ENCODE measurements at places on chromosomes 12 and 14.

DNA sequence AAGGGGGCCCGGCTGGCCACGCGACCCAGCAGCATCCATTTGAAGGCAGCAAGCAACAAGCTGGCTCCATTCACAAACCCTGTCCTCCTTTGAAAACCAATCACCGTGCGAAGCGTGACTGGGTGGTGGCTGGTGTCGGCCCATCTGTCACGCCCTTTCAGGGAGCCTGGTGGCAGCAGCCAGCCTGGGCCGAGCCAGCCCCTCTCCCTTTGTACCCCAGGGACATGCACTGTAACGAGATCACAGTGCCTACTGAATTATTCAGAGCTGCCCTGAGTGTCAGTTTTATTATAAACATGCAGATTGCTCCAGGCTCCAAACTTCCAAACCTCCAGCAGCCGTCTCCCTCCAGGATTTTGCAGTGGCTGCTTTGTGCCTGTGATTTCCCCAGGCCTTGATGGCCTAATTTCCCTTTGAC is 22.3 kb upstream of the CTDSP2 start:
- DNase-seq, result peak; percentile 61

GRCh38 chr12:112992541-112993398 is 14.5 kb downstream of the OAS2 start:
- peak; percentile 57 for DNase-seq

DNA sequence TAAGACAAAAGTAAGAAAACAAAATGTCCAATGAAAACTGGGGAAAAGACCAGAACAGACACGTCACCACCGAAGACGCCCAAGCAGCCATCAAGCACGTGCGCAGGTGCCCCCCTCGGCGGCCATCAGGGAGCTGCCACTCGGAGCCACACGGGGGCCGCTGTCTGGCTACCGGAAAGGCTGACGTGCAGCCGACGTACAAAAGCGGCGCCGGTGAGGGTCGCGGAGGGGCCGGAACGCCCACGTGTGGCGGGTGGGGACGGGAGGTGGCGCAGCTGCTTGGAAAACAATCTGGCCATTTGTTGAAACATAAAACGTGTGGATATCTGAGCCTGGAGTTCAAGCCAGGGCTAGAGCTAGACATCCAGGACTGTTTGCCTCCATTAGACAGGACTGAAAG is 60.7 kb downstream of the GALNT9 start:
- no peak for DNase-seq

DNA sequence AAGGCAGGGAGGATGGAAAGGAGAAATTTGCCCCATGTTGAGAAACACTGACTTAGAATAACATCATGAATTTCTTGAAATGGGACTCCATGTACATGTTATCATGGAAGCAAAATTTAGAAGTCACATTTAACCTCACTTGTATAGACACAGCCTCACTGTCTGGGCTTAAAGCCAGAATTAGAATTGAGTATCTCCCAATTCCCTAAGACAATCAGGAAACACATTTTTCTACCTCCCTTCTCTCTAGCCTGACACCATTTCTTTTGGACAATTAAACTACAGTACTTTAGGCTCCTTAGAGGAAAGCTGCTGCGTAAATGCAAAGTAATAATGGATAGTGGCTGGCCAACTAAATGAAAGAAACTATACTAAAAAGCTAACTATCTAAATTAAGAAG is 795.5 kb downstream of the C12orf50 start:
- no peak for DNase-seq

- no peak for DNase-seq
These were observed 26.5 kb upstream of the TTC7B start for GRCh38 chr14:90842726-90843125.

- no peak for DNase-seq
These were observed 166.3 kb downstream of the KIF26A start for GRCh38 chr14:104304451-104305351.

- no peak for DNase-seq
These were observed 32.5 kb downstream of the FBXO34 start for GRCh38 chr14:55303691-55304145.

GRCh38 chr14:65211341-65211987 is 109.1 kb upstream of the MAX start:
- no peak for DNase-seq

DNA sequence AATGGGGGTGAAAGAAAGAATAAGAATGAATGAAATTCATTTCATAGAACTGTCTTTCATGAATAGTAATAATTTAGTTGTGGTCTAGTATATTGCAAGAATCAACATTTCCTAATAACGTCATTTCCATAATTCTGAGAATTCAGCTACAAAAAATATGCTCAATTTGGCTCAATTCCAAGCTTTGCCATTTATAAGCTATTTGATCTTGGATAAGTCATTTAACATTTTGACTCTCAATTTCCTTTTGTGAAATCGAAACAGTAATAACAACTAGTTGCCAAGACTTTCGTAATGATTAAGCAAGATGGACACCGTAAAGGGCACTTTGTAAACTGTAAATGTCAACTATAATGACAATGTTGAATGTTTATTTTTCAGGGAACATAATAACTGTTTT is 18.1 kb downstream of the NOS1 start:
- DNase-seq, result no peak

- DNase-seq, result no peak
These were observed 16.0 kb upstream of the EIF5 start for GRCh38 chr14:103317976-103318580.

GRCh38 chr12:62268956-62269355 is 8.8 kb downstream of the USP15 start:
- DNase-seq, result no peak

- DNase-seq, result peak; percentile 79
These were observed 267.4 kb upstream of the HMGA2 start for GRCh38 chr12:65556676-65557437.

GRCh38 chr14:99320105-99320572 is 48.1 kb upstream of the BCL11B start:
- peak; percentile 65 for DNase-seq

DNA sequence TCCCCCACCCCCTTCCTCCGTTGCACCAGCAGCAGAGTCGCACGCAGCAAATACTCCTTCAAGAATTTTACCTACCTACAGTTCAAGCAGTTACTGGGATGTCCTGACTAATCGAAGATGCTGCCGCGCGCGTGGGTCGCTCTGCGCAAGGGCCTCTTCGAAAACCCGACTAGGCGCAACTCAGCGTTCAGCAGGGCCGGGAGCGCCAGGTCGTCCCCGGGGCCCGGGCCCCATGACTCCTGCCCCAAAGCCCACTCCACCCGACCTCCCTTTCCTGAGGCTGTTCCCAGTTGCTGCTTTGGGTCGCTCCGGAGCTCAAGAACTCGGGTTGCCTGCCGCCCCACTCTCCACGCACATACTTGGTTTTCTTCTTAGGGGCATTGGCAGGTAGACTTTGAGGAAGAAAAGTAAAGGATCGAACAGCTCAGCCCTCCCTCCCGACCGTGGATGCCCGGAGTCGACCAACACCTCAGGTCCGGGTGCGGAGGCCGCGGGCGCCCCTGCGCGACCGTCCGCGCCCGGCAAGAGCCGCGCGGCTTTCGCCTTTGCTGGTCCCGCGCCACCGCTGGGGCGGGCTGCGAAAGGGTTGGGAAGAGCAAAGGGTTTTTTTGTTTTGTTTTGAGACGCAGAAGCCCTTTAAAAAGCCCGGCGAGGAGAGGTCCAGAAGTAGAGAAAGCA is 1.9 kb downstream of the BMP4 start:
- DNase-seq, result peak; percentile 40

GRCh38 chr12:38465020-38465419 is 148.4 kb downstream of the ALG10B start:
- DNase-seq, result no peak

GRCh38 chr12:71438670-71439361 is 782 bp upstream of the LGR5 start:
- DNase-seq, result no peak

GRCh38 chr14:81192594-81192993 is 28.2 kb downstream of the GTF2A1 start:
- no peak for DNase-seq

- no peak for DNase-seq
These were observed 16.5 kb downstream of the APPL2 start for GRCh38 chr12:105219261-105220028.

GRCh38 chr14:64782196-64782595 is 78.0 kb downstream of the PLEKHG3 start:
- DNase-seq, result no peak

- no peak for DNase-seq
These were observed 102.0 kb downstream of the HMGA2 start for GRCh38 chr12:65926119-65926908.

GRCh38 chr14:43169722-43170121 is 1337.4 kb downstream of the FSCB start:
- DNase-seq, result no peak

DNA sequence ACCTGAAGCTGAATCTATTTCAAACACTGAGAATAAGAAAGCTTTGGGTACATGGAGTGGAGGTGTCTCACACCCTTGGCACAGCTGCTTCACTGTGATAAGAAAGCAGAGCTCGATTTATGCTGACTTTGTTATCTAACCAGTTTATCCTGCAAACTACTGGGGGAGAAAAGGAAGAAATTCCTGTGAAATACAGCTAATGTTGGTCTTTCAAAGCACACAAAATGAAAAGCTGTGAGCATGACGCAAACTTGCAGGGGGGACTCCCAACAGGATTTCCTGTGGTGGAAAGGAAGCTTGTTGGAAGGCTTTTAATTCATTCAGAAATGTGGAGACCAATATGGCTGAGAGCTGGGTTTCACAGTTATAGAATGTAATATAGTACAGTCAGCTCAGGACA is 53.4 kb downstream of the SRGAP1 start:
- DNase-seq, result no peak

GRCh38 chr14:55418411-55418810 is 6.8 kb upstream of the ATG14 start:
- DNase-seq, result no peak

- DNase-seq, result no peak
These were observed 76.1 kb downstream of the RBM19 start for GRCh38 chr12:113889891-113890581.

GRCh38 chr12:2893007-2893406 is 2.3 kb downstream of the TULP3 start:
- no peak for DNase-seq

DNA sequence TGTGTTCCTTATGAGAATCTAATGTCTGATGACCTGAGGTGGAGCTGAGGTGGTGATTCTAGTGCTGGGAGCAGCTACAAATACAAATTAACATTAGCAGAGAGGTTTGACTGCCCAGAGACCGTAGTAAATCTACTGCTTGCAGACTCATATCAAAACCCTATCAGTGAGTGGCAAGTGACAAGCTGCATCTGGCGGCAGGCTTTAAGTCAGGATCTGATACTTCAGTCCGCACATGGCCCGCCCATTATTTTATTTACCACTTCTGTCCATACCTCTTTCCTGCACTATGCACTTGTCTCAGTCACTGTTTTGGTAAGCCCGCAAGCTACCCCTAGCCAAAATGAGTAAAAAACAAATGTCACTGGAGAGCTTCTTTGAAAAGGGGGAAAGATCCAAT is 11.4 kb downstream of the CEP128 start:
- DNase-seq, result no peak

DNA sequence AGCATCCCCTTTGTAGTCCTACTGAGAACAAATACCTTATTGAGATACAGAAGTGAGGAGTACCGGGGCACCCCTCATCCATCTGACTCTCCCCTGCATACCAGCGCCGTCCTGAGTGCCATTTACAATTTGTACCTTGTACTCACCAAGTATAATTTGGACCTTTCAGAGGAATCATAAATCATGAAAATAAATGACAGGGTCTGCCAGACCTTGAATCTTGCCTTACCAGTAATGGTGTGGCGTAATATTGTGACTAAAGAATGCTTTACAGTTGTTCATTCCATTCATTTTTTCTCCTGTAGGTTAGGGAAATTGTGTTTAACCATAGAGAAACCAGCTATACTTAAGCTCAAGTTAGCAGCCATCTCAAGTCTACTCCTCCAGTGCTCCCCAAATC is 243.7 kb upstream of the RGS6 start:
- DNase-seq, result no peak

DNA sequence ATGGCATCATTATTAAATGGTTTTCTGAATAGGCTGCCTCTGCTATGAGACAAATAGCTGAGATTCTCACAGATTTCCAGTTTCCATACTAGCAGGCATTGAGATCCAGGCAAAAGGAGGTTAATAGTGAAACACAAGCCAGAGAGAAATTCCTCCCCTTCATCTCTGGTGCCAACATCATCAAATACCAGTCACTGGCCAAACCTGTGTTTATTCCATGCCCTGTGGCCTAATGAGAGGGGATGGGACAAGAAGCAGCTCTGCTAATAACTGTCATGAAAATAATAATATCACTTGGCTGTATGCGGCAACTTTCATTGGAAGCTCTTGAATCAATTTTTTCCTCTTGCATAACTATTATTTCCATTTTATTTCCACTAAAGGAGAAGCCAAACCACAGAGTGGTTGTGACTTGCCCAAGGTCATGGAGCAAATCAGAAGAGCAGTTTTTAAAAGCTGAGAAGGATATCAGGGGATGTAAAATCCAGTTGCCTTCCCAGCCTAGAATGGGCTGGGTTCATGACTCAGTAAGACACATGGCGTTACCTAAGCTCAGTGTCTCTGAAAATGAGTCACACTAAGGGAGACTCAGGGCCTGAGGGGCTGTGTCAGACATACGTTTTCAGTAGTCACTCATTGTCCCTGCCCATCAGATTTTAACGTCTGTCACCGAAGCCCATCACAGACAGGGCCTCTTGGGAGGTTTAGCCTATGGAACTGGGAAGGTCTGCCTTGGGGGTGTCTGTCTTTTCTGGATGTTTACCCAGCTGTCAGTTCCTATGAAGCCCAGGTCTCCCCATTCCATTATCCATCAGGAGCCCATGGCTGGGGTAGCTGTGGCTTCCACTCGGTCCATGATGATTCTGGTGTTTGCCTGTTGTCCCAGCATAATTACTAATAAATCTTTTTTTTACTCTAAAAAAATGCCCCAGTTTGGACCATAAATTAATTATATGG is 208.8 kb upstream of the EEA1 start:
- DNase-seq, result no peak

GRCh38 chr12:26939953-26940352 is 1.7 kb downstream of the FGFR1OP2 start:
- no peak for DNase-seq

DNA sequence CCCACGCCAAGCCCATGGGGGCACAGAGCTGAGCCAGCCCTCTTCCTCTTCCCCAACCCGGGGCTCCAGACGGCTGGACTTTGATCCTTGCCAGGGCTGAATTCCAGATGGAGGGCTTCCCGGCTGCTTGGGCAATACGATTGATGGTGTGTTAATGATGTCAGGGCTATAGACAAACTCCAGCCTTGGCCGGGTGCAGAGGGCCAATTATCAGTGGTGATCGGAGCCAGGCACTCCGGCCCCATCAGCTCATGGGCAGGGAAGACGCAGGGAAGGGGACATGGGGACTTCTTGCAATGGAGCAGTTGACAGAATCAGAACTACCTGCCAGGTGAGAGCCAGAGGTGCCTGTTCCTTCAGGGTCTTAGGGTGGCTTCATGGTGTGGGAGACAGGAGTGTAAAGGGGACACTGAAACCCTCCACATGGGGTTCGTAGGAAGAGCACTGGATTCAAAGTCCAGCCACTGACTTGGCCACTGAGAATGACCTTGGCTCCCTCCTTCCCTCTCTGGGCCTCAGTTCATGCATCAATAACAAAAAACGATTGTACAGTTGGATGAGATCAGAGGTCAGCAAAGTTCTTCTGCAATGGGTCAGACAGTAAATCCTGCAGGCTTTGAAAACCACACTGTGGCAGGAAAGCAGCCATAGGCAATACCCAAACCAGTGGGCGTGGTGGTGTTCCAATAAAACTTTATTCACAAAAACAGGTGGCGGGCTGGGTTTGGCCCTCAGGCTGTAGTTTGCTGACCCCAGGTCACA is 333.7 kb downstream of the MED13L start:
- DNase-seq, result no peak

- DNase-seq, result no peak
These were observed 4.5 kb downstream of the SLC35E3 start for GRCh38 chr12:68750506-68750905.
